Psoas muscle (tissue), 8 donors: ENCODE measurements at places on chromosomes 4 and X. TPM values are rescaled to one million over a fixed set of nuclear protein-coding genes. Genes with fewer than 3 reads are reported as not detected.

GRCh38 chr4:118883861-118884260, 4.8 kb upstream of the SYNPO2 start:
- no peaks in the 10 kb centered on the region for H3K4me1 ChIP-seq
- H3K4me3 ChIP-seq = no peak overlapping the region
- no peak for DNase-seq
- no peaks in the 10 kb centered on the region for H3K27me3 ChIP-seq
- no peak overlapping the region for H3K27ac ChIP-seq

GRCh38 chr4:172573899-172574298, 594.7 kb upstream of the GALNT7 start:
- no peaks in the 10 kb centered on the region for H3K4me1 ChIP-seq
- H3K27ac ChIP-seq = no peak overlapping the region
- H3K27me3 ChIP-seq = no peaks in the 10 kb centered on the region
- no peaks in the 10 kb centered on the region for H3K36me3 ChIP-seq

GRCh38 chrX:75596178-75596577, 73.3 kb upstream of the ZDHHC15 start:
- DNase-seq = no peak

- peak overlapping the region; percentile 33 for H3K27ac ChIP-seq
- H3K4me3 ChIP-seq = no peak overlapping the region
- H3K27me3 ChIP-seq = no peaks in the 10 kb centered on the region
- H3K36me3 ChIP-seq = no peaks in the 10 kb centered on the region
- H3K4me1 ChIP-seq = no peaks in the 10 kb centered on the region
Observed at GRCh38 chrX:112935029-112935428, 94.4 kb upstream of the AMOT start.

GRCh38 chr4:120156120-120156718, 89.6 kb upstream of the MAD2L1 start:
- no peak overlapping the region for H3K27ac ChIP-seq
- no peak overlapping the region for H3K4me3 ChIP-seq
- no peaks in the 10 kb centered on the region for H3K27me3 ChIP-seq
- no peaks in the 10 kb centered on the region for H3K4me1 ChIP-seq

DNA sequence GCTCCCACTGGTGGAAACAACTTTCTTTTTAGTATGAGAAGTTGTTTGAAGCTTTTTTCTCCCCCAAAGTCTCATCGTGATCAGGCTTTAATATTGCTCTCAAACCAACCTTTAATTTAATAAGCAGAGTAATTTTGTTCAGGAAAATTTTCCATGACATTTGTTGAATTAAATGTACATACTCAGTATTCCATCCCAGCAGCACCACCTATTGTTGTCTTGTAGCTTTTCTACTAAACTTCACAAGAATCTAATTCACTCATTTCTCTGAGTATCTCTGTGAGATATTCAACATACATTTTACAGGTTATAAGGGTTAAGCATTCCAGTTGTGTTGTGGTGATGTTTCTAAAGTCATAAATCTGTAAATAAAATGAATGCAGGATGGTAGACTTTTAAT, 218.3 kb upstream of the HAND2 start:
- H3K4me1 ChIP-seq = no peaks in the 10 kb centered on the region
- no peak overlapping the region for H3K4me3 ChIP-seq
- H3K27me3 ChIP-seq = no peaks in the 10 kb centered on the region
- no peaks in the 10 kb centered on the region for H3K36me3 ChIP-seq

DNA sequence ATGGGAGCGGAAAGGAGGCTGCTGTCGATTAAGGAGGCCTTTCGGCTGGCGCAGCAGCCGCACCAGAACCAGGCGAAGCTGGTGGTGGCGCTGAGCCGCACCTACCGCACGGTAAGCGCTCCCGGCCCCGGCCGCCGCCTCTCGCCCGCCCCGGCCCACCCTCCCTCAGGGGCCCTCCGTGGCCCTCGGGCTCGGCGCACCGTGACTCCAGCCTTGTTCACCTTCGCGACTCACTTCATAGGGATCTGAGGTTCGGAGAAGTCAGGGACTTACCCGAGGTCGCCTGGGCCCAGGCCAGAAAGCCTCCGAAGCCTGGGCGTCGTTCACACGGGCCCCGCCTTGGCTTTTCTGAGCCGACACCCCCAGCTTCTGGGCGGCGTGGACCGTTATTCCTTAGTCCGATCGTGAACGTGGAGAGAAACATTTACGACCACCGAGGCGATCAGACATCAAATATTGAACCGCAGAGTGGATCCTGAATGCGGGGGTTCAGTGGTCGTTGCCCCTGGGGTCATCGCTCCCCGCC, 362 bp downstream of the NCAPG start:
- DNase-seq = peak; percentile 16
- peak overlapping the region; percentile 88 for H3K4me3 ChIP-seq
- no peaks in the 10 kb centered on the region for H3K27me3 ChIP-seq
- H3K27ac ChIP-seq = no peak overlapping the region
- H3K36me3 ChIP-seq = no peaks in the 10 kb centered on the region

The FGB gene
- total RNA-seq = 0.54 TPM
